ENCODE measurements at places on chromosomes 3 and 15. TPM values are rescaled to one million over a fixed set of nuclear protein-coding genes. Genes with fewer than 3 reads are reported as not detected.

The GPR149 gene
- not detected for total RNA-seq

The KNL1 gene
- 16.5 TPM for total RNA-seq

The DPPA2 gene
- not detected for total RNA-seq

The PRR20G gene
- not detected for total RNA-seq

The SCG5 gene
- total RNA-seq, result 0.49 TPM

The CKMT1A gene
- total RNA-seq, result not detected

The ATP11B gene
- 39.8 TPM for total RNA-seq

The HRG gene
- not detected for total RNA-seq

The GMNC gene
- under 0.01 TPM for total RNA-seq

The KLHL6 gene
- 6.9 TPM for total RNA-seq

The AADACL2 gene
- not detected for total RNA-seq

The CLDN16 gene
- 0.06 TPM for total RNA-seq

The WDR5B gene
- total RNA-seq, result 2.1 TPM

The SLC38A3 gene
- total RNA-seq, result 0.13 TPM

The ALS2CL gene
- total RNA-seq, result 9.9 TPM

The IDH2 gene
- total RNA-seq, result 50.5 TPM

The SV2B gene
- 0.65 TPM for total RNA-seq

The CSTA gene
- total RNA-seq, result not detected

The CAPN3 gene
- total RNA-seq, result 0.94 TPM

The MAP6D1 gene
- total RNA-seq, result 1.2 TPM

The CLEC3B gene
- total RNA-seq, result 0.57 TPM

The GOLGA8M gene
- total RNA-seq, result 0.16 TPM

The FGF7 gene
- not detected for total RNA-seq

The TUSC7 gene
- not detected for total RNA-seq

The PTPRG gene
- 22.5 TPM for total RNA-seq

The CPN2 gene
- total RNA-seq, result not detected

The ACTRT3 gene
- 1.5 TPM for total RNA-seq

The PIERCE2 gene
- 0.32 TPM for total RNA-seq

The SLC28A1 gene
- not detected for total RNA-seq

The NANOGP8 gene
- total RNA-seq, result not detected

The RHOV gene
- total RNA-seq, result not detected

The SLC2A2 gene
- total RNA-seq, result not detected

The STRIT1 gene
- not detected for total RNA-seq

Data from bladder microvascular endothelial cell (primary cell).